Activated T-helper 1 cell treated with Interleukin-2 at 50 U/mL for 16 hours (primary cell): ENCODE measurements at places on chromosomes 4 and X.

GRCh38 chr4:24973404-24973746 lies 57.4 kb downstream of the LGI2 start:
- no peak for DNase-seq

DNA sequence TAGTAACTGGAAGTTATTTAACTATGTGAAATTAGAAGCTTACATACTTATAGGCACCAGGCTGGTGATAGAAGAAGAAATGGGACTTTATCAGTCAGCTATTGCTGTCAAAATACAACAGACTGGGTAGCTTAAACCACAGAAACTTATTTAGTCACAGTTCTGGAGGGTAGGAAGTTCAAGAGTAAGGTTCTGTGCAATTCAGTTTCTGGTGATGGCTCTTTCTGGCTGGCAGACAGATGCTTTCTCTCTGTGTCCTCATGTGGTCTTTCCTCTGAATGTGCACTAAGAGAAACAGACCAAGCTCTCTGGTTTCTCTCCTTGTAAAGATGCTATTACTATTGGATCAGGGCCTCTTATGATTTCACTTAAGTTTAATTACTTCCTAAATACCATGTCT lies 92.1 kb upstream of the ANKRD50 start:
- DNase-seq = no peak

DNA sequence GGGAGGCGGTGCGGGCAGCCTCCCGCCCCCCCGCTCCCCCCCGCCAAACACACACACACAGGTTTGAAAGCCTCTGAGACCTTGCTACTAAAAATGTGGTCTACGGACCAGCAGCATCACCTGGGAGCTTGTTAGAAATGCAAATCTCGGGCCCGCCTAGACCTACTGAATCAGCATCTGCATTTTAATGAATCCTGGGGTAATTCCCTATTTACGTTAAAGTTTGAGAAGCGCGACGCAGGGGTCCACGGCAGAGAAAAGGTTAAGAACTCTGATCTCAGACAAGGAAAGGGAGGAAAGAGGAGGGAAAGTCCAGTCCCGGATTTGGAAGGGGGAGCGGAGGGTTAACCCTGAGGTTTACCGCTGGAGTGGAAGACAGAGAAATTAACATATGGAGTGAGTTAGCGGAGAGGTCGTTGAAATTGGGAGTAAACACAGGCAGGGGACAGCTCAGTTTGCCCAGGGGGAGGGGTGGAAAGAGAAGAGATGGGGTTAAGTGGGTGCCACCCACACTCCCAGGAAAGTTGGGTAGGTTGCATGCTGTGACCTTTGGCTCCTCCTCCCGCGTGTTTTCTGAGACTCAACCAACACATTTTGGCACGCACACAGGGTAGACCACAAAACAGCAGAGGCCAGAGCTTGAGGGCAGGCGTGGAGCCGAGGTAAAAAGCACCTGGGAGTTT lies 483.6 kb downstream of the BCOR start:
- no peak for DNase-seq

- no peak for DNase-seq
These were observed 49.6 kb downstream of the DKK2 start for GRCh38 chr4:106986486-106986885.

GRCh38 chr4:15118292-15118691 lies 116.0 kb downstream of the CPEB2 start:
- DNase-seq = no peak

DNA sequence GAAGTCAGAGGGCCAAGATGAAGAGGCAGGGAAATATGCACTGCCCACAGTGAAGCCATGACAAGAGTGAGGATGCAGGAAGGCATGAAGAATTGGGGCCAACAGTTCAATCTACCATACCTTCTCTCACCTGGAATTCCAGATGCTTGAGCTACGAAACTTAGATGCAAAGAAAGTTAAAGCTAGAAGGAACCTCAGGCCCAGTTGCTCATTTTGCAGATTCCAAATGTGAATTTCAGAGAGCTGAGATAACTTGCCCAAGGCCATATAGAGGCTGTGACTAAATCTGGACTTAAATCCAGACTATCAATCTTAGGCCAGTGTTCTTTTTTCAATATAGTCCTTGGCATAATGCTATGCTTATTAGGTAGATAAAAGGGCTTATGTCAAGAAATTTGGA lies 92.7 kb downstream of the SRPX start:
- DNase-seq = no peak

GRCh38 chr4:126627255-126627654 lies 1005.5 kb upstream of the INTU start:
- no peak for DNase-seq

DNA sequence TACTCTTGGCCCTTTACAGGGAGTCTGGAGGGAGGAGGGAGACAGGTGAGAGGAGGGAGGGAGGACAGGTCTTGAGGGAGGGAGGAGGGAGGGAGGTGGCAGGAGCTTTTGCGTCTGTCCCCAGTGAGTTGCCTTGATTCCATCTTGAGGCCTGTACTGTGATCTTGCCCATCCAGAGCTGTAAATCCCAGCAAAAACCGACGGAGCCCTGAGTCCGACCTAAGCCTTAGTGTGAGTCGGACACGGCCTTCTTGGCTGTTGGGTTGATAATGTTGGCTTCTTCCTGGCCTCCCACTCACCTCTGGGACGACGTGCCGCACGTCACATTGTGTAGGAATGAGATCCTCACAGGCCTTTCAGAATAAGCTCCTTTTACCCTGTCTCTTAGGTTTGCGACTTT lies 72.5 kb downstream of the RGS12 start:
- no peak for DNase-seq

- DNase-seq = no peak
These were observed 208.0 kb downstream of the PRDM5 start for GRCh38 chr4:120714417-120715010.

DNA sequence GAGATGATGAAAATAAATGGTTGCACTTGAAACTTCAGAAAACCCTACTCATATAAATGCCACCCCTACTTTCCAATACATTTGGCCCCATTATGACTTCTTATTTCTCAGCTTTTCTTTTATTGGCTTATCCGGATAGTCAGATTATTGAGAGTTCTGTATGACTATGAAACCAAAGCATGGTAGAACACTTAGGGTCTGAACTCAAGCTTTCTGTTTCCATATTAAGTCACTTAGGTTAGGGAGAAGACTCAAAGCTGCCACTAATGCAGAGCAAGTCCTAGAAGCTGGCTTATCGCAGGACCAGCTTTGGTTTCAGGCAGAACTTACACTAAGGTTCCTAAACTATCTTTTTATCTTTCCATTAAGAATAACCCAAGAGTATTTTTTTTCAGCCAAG lies 229.9 kb upstream of the CPEB2 start:
- no peak for DNase-seq

- DNase-seq = no peak
These were observed 42.0 kb upstream of the USP9X start for GRCh38 chrX:41043196-41043595.

- DNase-seq = no peak
These were observed 54.9 kb downstream of the STOX2 start for GRCh38 chr4:183960046-183960420.
